ENCODE measurements at places on chromosomes 12 and 14. TPM values are rescaled to one million over a fixed set of nuclear protein-coding genes. Genes with fewer than 3 reads are reported as not detected.

The LYSET gene
- total RNA-seq, result 7.2 TPM

The PNN gene
- total RNA-seq, result 12.5 TPM

The NEUROD4 gene
- not detected for total RNA-seq

The TAS2R30 gene
- 6.6 TPM for total RNA-seq

The B3GNT4 gene
- total RNA-seq, result under 0.01 TPM

The P2RX2 gene
- not detected for total RNA-seq

The ACSM4 gene
- not detected for total RNA-seq

The ABCD2 gene
- total RNA-seq, result under 0.01 TPM

The OTX2 gene
- not detected for total RNA-seq

The SLC5A8 gene
- total RNA-seq, result not detected

The HAL gene
- not detected for total RNA-seq
